ENCODE measurements at places on chromosomes 16 and 17.

- DNase-seq, result no peak
These were observed 44.4 kb downstream of the PIK3R5 start for GRCh38 chr17:8921147-8921546.

DNA sequence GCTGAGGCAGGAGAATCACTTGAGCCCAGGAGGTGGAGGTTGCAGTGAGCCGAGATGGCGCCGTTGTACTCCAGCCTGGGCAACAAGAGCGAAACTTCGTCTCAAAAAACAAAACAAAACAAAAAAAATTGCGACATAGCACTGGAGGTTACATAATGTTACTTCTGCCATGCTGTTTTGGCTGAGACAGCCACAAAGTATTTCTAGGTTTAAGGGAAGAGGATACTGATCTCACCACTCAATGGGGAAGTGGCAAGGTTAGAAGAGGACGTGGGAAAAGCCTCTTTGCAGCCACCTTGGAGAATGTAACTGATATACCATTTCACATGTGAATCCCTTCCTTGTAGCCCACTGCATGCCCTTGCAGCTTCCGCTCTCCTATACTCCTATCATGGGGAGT, 131.2 kb upstream of the NLRP1 start:
- no peak for DNase-seq

DNA sequence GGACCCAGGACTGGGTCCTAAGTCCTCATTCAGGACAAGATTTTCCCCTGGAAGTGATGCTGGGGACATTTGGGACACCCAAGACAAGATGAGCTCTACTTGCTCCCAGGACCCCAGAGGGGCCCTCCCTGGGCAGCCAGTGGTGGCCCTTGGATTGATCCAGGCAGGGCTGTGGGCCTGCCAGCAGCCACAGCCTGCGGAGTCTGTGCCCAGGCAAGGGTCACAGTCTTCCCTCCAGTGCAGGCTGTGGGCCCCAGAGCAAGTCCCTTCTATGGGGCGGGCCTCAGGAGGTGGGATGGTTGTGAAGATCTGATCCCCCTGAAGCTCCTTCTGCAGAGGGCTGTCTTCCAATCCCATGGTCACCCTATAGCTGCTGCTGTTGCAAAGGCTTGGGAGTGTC, 12.6 kb downstream of the CA7 start:
- no peak for DNase-seq

- no peak for DNase-seq
These were observed 2.7 kb upstream of the HOXB9 start for GRCh38 chr17:48628649-48629410.

GRCh38 chr16:81817789-81818567, 38.9 kb downstream of the PLCG2 start:
- DNase-seq, result no peak

GRCh38 chr17:30170415-30170987, 53.9 kb downstream of the NSRP1 start:
- DNase-seq, result no peak

GRCh38 chr16:57284209-57284951, at the start of gene PLLP:
Gene PLLP, minus strand, starts transcription at chr16:57284672. Its CDS starts 132 bp downstream, at chr16:57284540.
- DNase-seq, result no peak

GRCh38 chr16:86664522-86665318, 86.4 kb downstream of the FOXL1 start:
- no peak for DNase-seq

Data from DMS79 treated with DMSO at 0.1 percent for 48 hours (cell line).